ENCODE measurements at places on chromosomes 2 and 18.
A peak's percentile ranks its signal among the peaks of the same experiment; 100 is the strongest.

DNA sequence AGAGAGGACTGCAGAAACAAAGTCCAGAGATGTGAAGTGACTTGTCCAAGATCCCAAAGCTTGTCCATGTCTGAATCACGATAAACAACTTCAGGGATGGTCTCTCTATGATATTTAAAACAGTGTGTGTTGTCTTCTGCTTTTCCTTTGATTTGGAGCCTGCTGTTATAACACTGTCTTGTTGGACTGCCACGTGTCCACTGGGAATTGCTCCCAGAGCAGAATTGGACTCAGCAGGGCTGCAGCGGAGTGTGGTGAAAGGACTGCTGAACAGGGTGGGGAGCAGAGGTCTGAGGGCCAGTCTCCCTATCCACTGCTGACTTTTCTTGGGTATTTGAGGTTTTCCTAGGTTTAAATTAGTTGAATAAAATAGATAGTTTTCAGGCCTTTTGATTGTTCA is 68.3 kb downstream of the IL1R2 start:
- no peak for DNase-seq

DNA sequence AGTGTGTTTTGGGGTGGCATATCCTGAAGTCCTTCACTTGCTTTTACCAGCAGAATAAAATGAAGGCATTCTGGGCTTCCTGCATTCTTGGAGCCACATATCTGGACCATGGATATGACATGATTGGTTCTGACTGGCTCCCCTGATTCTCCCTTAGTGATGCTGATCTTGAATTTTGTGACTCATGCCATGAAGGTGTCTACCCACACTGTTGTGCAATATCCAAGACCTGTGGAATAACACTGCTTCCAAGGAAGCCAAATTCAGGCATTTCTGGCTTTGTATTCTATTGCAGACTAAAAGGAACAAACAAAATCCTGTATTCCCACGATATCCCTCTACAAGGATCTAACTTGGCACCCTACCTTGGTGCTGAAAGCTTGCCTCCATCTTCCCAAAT is 125.8 kb downstream of the LYPD6B start:
- no peak for DNase-seq

GRCh38 chr2:84085562-84085961 is 373.5 kb downstream of the SUCLG1 start:
- no peak for DNase-seq

- no peak for DNase-seq
These were observed 127.2 kb upstream of the SMIM21 start for GRCh38 chr18:75554644-75555185.

DNA sequence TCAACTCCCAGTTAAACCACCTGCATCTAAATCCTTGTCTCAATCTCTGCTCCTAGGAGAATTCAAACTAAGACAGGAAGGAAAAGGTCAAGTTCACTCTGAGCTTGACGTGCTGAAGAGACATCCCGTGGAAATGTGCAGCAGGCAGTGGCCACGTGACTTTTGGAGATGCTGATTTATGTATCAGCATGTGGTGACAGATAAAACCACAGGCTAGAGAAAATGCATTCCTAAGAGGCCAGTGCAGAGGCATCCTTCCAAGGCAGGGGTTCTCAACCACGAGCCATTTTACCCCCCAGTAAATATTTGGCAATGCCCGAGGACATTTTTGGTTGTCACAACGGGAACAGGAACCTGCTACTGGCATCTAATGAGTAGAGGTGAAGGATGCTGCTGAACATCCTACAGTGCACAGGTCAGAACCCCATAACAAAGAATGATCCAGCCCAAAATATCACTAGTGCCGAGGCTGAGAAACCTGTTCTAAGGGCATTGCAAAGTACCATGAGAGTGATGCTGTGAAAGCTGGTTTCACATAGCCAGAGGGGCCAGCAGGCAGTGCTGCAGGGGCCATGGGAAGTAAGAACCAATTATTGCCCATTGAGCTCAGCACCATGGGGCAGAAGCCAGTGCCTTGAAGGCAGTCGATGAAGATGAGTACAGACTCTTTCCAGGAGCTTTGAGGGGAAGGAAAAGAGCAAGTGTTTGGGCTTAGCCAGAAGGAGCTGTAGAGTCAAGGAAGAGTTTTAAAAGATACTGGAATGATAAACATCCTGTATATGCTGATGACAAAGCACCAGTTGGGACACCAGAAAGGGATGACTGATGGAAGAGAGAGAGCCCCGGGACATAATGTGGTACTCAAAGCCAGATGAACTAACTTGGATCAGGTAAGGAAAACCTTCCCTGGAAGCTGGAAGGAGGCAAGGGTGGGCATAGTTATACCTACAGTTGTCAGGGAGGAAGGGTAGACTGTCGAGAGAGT is 174.6 kb downstream of the HAUS1 start:
- no peak for DNase-seq

DNA sequence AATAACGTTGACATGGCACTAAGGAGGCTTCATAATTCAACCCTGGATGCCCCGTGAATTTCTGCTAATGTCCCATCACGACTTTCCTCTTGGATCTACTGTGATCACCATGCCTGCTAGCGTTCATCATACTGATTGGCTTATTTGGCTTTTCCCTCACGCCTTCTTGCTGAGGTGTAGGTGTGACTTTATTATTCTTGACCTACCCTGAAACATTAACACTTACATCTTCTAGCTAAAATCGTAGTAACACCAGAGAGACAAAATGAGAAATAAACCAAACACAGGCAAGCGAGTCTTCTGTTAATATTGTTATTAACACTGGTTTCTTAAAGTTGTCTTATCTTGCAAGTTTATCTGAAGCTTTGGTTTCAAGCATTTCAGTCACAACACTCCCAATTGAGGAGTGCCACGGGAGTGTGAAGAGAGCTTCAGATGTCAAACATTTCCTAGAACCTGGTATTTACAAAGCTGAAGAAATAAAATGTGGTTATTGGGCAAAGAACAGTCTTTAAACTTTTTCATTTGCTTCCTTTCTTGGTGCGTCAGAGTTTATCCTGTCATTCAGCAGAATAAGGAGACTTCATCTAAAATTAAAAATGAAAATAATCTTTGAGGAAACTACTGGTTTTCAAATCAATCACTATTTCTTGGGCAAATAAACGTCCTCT is 15.4 kb upstream of the STAT1 start:
- no peak for DNase-seq

DNA sequence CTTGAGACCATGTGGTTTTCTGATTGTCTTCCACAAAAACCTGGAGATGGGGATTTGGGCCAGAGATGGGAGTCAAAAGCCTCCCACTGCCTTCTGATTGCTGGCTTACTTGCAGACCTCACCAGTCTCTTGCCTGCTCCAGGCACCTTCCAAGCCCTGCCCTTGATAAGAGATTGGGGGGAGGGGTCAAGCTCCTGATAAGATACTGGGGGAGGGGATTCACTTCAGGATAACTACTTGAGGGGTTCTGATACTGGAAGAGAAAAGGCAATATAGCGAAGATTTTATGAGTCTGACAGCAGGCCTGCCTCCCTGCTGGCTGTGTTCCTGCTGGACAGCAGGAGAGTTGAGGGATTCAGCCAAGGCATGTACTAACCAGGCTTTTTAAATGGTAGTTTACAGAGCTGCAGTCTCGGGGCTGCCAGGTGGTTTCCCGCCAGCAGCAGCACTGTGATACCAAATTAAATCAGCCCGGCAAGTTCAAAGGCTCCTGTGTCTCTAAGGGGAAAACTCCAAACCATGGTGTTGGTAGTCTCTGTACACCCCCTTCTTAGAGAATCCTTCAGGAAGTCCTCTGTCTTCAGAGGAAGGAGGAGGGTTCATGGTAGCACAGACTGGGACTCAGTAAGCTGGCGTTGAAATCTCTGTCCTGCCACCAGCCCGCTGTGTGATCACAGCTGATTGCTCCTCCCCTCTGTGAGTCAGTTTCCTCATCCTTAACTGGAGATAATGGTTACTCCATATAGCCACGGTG is 58.3 kb downstream of the FBXO36 start:
- DNase-seq = peak; percentile 28

GRCh38 chr18:35478520-35479435 is 19.0 kb downstream of the INO80C start:
- DNase-seq = peak; percentile 62

Measured in stimulated activated CD8-positive, alpha-beta memory T cell treated with anti-CD3 and anti-CD28 coated beads, Interleukin-4, amount 100 ng/mL, for 48 hours (primary cell).